Neuronal stem cell (in vitro differentiated cells): ENCODE measurements at places on chromosomes 6 and 20.

DNA sequence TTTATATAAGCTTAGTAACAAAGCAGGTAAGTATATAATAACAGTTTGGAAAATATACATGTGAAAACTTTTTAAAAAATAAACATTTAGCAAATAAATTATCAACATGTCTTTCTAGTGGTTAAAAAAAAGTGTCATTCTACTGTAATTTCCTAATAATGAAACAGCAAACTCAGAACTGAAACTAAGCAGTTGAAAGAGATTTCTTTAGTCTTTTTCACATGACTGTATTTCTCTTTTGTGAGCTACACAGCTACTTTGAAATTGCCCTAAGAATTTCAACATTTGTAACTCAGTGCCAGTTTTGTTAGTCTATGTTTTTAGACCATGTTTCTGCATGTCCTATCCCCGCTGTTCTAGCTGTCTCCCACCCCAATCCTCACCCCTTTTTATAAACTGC is 28.4 kb upstream of the SDHAF4 start:
- no peak for DNase-seq

DNA sequence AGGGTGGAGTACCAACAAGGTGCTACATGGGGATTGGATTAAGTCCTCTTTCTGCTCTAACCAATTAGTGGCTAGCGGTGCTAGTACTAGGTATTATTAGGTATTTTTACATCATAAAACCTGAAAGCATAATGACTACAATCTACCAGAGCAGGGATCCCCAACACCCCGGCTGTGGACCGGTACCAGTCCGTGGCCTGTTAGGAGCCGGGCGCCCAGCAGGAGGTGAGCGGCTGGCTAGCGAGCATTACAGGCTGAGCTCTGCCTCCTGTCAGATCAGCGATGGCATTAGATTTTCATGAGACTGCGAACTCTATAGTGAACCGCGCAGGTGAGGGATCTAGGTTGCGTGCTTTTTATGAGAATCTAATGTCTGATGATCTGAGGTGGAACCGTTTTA is 9.1 kb upstream of the CD40 start:
- DNase-seq, result no peak

- no peak for DNase-seq
Measured at GRCh38 chr6:29965873-29966601, 23.7 kb downstream of the HLA-A start.

GRCh38 chr20:59948212-59948611 is 8.0 kb downstream of the FAM217B start:
- no peak for DNase-seq

- no peak for DNase-seq
Measured at GRCh38 chr6:85428486-85428885, 21.4 kb upstream of the NT5E start.

- no peak for DNase-seq
Measured at GRCh38 chr6:147106759-147107401, 97.3 kb upstream of the STXBP5 start.

DNA sequence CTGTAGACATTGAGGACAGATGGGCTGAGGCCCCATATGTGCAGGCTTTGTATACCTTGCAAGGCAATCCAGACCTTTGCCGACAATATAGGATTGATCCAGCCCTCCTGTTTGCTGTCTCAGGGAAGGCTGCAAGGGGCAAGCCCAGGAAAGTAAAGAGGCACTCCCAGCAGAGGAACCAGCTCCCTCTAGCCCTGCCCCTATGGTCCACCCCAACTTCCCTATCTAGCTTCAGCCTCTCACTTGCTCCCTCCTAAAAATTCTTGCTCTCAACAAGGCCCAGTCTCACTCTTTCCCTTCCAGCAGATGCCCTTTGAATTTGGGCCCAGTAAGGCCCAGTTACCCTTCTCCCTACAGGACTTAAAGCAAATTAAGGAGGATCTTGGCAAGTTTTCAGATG is 92.6 kb downstream of the JARID2 start:
- DNase-seq, result no peak

- DNase-seq, result no peak
Measured at GRCh38 chr20:40156600-40157317, 532.3 kb downstream of the MAFB start.

GRCh38 chr20:13277663-13278295 is 56.7 kb downstream of the ISM1 start:
- no peak for DNase-seq

GRCh38 chr6:131831392-131831791 is 23.6 kb downstream of the ENPP1 start:
- DNase-seq, result no peak

GRCh38 chr6:52925919-52926792 is 16.7 kb upstream of the GSTA3 start:
- no peak for DNase-seq

DNA sequence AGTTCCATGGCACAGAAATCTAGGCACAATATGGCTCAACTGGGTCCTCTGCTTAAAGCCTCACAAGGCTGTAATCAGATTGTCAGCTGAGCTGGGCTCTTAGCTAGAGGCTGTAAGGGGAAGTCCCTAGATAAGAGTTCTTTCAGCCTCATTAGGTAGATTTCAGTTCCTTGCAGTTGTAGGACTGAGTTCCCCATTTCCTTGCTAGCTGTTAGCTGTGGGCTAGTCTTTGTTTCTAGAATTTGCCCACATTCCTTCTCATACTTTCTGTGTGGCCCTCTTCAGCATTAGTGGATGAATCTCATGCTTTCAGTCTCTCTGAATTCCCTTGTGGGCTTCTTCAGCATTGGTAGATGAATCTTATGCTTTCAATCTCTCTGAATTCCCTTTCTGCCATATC is 71.0 kb upstream of the MRAP2 start:
- DNase-seq, result no peak

- no peak for DNase-seq
Measured at GRCh38 chr6:38805692-38806091, 90.6 kb downstream of the DNAH8 start.

- no peak for DNase-seq
Measured at GRCh38 chr20:13397300-13397724, 176.2 kb downstream of the ISM1 start.

- DNase-seq, result no peak
Measured at GRCh38 chr6:14736554-14736953, 509.3 kb upstream of the JARID2 start.

- no peak for DNase-seq
Measured at GRCh38 chr6:17940151-17940792, 47.2 kb downstream of the KIF13A start.

DNA sequence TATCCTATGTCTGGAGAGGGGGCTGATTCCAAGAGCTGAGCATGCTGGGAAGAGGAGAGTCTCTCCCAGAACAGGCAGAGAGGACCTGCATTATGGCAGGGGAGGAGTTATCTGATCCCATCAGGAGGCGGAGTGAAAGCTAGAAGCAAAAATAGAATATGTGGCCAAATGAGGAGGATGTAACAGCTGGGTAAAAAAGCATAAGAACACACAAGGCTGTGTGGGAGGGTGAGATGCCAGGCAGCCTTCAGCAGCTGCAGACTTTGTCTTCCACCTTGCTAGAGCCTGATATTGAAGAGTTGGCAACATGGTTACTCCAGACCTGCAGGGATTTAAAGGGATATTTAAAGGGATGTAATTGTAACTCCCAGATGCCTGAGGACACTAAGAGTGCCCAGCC is 167.1 kb downstream of the PTPRT start:
- DNase-seq, result no peak

GRCh38 chr20:8723296-8723695 is 345.6 kb upstream of the PLCB4 start:
- no peak for DNase-seq

DNA sequence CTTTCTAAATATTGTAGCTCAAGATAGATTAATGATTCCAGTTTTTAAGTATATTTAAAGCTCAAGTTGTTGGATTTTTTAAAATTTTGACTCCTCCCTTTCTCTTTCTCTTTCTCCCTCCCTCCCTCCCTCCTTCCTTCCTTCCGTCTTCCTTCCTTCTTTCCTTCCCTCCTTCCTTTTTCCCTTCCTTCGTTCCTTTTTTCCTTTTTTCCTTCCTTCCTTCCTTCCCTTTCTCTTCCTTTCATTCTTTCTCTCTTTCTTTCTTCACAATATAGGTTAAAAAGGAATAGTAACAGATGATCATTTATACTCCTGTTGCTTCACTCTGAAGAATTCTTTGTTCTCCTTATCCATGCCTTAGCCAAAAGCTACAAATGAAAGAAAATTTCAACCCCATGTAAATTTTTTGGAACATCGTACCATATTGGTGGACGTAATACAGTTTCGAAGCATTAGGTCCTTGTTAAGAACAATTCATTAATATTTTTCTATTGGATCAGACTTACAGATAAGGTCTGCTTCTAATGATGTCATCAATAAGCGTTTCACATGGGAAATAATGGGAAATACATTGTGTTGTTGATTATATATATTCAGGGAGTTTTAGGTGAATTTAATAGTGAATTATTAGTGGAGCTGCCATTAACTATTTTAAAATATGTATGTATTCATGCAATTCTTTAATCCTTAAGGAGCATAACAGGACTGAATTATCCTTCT is 139.6 kb upstream of the SLC35B3 start:
- DNase-seq, result no peak

DNA sequence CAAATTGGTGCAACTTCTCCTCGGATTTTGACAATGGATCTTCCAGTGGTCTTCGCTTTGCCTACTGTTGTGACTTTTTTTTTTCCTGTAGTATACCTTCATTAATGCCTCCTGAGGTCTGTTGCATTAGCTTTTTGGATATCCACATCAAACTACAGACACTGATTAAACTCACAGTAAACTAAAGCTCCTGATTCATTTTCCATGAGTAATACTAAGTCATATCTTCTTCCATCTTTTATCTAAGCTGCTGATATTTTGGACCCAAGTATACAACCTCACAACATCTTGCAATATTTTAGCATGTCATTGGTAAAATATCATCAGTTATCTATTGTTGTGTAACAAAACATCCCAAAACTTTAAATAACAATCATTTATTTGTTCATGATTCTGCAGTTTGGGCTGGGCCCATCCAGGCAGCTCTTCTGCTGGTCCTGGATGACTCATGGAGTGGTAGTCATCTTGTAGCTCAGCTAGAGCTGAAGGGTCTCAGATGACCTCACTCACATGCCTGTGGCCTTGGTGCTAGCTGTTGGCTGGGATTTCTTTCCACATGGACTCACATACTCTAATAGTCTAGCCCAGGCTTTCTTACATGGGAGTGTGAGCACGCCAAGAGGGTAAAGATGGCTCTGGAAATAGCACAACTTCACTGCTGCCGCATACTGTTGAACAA is 78.3 kb upstream of the SRSF6 start:
- DNase-seq, result no peak

DNA sequence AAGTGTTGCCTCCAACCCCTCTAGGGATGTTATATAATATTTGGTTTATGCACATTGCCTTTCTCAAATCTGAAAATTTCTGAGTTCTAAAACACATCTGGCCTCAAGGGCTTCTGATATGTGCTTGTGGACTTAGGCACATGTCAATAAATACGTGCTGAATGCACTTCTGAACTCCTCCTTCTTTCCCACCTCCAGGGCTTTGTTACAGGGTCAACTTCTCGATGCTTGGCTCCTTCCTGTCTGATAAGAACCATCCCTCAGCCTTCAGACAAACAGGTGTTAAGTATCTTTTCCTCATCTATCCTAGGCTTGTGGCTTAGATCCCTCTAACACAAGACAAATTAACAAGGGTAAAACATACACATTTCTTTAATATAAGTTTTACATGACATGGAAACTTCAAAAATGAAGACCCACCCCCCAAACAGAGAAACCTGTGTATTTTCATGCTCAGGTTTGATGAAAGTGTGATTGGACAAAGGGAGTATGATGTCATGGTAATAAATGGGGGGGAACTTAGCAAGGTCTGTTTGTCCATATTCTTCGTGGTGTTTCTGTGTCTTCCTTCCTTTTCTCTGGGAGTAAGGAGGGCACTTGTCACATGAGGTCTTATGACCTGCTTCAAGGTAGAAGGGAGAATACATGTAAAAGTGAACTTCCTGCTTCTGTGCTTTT is 326.9 kb downstream of the CD83 start:
- no peak for DNase-seq

DNA sequence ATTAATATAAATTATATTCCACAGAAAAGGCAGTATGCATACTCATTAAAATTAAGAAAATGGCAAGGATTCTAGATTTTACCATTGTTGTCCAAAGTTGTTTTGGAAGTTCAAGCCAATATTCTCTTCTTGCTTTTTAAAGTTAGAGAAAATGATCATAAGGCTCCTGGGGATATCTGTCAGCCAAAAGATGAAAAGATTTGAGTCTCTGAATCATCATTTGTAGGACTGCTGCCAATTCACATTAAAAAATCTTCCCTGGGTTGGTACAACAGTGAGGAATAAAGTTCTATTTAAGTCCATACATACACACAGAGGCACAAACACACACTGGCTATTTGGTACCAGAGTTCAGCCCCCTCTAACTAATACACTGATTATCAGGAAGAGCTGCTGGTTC is 620.1 kb downstream of the COL12A1 start:
- no peak for DNase-seq

DNA sequence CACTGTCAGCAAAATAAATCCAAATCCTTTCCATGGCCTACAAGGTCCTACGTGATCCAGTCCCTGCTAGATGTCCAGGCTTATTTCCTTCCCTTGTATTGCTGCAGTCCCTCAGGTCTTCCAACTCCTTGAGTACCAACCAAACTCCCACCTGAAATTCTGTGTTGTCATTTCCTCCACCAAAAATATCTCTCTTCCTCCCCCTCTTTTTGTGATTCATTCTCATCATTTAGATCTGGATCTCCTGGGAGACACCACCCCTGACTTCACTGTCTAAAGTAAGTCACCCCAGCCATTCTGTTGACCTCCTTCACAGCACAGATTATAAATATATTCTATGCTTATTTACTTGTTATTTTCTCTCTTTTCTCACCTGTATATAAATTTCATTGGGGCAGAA is 9.0 kb upstream of the LOC128125822 start:
- DNase-seq, result no peak

GRCh38 chr20:34052414-34052813 is 58.7 kb downstream of the RALY start:
- no peak for DNase-seq

DNA sequence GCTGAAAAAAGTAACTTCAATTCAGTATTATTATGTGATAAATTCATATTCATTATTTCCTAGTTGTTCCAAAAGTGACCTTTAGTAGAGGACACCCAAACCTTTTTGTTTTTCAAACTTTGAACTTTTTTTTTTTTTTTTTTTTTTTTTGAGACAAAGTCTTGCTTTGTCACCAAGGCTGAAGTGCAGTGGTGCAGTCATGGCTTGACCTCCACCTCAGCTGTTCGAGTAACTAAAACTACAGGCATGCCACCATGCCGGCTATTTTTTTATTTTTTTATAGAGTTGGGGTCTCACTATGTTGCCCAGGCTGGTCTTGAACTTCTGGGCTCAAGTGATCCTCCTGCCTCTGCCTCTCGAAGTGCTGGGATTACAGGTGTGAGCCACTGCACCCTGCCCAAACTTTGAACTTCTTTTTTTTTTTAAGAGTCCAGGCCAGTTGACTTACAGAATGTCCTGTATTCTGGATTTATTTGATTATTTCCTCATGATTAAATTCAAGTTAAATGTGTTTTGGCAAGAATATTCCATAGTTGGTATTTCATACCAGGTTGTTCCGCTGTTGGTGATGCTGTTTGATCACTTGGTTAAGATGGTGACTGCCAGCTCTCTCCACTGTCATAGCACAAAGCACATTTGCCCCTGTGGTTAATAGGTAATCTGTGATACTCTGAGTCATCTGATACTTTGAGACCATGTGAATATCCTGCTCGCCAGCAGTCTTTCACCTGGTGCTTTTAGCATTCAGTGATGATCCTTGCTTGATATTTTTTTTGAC is 48.0 kb downstream of the VAPB start:
- DNase-seq, result no peak
